ENCODE measurements at places on chromosomes 1 and 21.

DNA sequence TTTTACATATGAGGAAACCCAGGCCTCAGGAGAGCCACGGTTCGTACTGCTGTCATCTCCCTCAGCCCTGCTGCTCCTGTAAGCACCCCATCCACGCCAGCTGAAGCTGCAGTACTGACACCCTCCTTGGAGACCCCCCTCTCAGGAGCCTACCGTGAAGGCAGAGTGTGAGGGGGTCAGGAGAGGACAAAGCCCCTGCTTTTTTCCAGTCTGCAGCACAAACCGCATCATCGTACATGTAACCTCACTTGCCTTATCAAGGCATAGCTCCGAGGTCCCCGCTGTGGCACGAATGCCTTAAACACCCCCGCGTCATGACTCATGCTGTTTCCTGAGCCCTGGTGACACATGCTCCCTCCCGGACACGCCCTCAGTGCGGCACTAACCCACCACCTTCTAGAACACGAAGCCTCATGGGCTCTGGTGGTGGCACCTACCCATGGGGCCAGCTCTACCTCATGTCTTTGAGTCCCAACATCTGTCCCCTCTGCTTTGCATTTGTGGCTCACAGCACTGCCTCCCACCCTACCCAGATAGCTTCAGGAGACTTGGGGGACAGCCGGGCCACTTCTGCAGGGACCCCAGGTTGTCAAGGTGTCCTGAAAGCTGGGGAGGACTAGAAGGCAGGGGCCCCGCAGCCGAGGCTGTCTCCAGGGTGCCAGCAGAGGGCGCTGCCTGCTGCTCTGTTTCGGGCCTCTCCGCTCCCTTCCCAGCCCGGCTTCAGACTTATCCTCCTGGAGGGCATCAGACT, 4.9 kb downstream of the SH3BGRL3 start:
- DNase-seq: peak; percentile 96

GRCh38 chr1:164660412-164660772, 101.4 kb downstream of the PBX1 start:
- DNase-seq: peak; percentile 94

DNA sequence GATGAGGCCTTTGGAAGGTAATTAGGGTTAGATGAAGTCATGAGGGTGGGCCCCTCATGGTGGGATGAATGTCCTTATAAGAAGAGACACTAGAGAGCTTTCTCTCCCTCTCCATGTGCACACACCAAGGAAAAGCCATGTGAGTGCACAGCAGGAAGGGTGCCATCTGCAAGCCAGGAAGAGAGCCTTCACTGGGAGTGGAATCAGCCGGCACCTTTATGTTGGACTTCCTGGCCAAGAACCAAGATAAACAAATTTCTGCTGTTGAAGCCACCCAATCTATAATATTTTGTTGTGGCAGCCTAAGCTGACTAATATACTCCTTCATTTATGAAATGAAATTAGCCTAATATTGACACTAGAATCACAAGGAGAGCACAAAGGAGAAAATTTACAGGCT, 38.2 kb upstream of the PKP1 start:
- no peak for DNase-seq

- DNase-seq: no peak
Measured at GRCh38 chr1:117205368-117205767, 5.4 kb downstream of the VTCN1 start.

GRCh38 chr1:31618916-31619846, 1.7 kb downstream of the HCRTR1 start:
- no peak for DNase-seq

DNA sequence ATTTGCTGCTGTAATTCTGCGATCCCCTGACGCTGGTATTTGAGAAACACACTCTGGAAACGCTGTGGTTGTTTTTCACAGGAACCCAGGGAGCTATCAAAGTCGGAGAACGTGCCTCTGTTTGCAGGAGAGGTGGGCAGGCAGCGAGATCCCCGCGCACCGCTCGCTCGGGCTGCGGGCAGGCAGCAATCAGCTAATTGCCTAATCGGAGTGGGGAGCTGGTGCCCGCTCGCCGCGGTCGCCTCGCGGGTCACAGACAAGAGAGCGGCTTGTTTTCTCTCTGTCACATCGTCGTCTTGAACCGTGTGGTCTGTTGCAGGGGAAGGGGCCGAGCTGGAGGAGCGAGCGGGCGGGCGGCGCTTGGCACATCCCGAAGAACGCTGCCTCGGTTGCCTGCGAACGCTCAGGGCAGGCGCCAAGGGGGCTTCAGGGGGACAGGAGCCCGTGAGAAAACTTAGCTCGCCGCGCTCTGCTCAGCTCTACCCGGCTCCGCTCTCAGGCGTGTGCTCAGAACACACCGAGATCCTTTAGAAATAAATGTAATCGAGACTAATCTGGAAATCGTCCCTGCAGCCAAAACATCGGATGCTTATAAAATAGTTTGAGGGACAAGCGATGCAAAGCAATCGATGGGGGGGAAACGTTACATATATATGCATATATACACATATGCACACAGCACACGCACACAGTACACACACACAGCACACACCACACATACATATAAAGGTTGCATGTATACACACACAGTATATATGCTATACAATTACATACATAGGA, 93.6 kb upstream of the SMYD2 start:
- DNase-seq: no peak

DNA sequence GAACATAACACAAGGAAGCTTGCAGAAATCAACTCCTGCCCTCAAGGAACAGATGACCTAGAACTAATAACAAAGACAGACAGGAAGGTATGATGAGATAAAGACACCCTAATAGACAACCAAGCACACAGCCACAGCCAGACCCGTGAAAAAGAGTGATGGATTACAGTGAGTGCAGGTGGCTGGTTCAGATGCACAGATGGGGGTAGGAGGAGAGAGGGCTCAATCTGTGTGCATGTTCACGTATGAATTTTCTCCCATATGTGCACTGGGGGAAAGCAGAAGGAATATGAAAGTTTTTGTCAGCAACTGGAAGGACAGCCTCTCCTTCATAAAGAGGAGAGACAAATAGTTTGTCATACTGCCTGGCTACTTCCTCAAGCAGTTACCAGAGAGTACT, 367.1 kb downstream of the PBX1 start:
- no peak for DNase-seq

DNA sequence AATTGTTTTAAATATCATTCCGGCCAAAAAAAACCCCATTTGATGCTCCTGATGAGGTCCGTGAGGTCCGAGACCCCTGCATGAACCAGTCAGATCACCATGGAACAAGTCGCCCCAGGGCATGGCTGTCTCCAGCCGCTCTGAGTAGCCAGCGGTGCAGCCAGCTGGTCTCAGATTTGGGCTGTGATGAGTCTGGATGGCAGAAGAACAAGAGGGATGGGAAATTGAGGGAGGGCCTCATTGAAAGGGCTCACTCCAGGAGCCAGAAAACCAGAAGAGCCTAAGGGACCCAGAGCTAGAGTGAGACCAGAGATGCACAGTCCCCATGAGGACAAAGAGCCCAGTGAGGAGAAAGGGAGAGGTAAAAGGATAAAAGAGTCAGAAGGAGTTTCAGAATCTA, 174.0 kb downstream of the TOMM20 start:
- no peak for DNase-seq

GRCh38 chr1:200386416-200386815, 23.4 kb downstream of the ZNF281 start:
- DNase-seq: no peak

Data from MV-4-11 (cell line).